ENCODE measurements at places on chromosomes 3 and 15. TPM values are rescaled to one million over a fixed set of nuclear protein-coding genes. Genes with fewer than 3 reads are reported as not detected.
A peak's percentile ranks its signal among the peaks of the same experiment; 100 is the strongest.

The CCR1 gene
- 4.2 TPM for total RNA-seq

DNA sequence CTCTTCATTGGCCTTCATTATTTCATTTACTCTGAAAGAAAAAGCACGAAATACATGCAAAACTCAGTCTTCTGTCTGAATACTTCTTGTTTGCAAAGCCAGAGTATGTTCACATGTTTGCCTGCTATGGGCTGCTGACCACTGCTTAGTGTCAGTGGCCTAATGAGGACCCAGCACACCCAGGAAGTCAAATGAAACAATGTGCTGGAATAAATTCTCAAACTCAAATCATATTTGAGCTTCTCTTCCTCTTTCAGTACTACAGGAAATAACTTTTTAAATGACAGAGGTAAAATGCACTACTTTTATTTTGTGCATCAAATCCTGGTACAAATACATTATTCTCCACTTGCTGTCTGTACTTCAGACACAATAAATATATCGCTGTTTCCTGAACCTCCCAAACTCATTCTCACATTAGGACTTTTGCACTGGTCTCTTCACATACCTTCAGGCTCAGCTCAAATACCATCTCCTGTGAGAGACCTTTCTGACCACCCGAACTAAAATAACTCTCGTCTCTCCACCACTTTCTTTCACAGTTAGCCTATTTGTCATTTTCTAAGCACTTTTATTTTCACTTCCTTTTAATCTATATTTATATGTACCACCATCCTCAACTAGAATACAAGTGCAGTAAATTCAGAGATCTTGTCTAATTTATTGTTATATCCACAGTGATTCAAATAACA is 176.8 kb downstream of the TUSC7 start:
- DNase-seq = no peak

DNA sequence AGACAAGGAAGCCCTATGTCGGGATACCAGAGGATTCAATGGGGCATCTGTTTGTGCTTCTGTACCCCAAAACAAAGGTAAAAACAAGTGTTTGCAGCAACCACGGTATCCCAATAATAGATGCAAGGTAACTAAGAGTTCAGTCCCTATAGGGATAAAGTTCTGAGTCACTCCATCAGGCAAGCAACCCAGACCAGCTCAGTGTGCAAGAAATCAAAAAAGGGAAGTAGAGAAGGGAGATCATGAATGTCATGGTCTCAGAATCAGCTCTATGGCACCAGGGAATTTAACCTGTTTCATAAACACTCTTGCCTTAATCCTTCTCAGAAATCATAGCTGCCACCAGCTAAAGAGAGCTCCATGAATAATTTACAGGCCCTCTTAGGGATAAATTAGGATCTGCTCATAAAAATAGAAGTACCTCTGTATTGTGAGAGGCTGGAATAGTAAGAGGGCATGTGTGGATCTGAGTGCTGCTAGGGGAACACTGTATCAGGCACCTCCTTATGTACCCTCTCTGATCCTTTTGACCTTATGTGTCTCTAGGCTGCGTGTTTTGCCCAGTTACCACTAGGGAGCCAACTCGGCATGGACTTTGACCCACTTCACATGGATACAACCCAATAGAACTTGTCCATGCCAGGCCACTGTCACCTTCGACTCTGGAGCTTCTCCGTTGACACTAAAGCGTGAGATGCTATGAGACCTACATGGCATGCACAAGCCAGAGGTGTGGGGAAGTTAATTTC is 754.6 kb downstream of the AGBL1 start:
- DNase-seq = no peak

DNA sequence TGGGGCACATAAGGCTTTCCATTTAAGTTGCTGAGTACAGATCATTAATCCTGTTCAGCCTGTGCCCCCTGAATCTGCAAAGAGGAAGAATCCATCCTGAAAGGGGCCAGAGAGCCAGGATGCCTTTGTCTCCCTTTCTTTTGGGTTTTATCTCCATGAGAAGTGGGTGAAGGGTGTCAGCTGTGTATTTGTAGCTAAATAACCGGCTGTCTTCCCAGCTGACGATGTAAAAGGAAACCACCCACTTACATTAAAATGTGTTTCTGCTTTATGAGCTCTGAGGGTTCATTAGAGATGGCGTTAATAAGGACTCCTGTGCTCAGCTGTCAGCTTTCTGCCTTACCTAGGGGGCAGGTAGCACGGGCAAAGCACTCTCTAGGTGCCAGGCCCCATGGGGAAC is 83.4 kb downstream of the SLCO3A1 start:
- no peak for DNase-seq

DNA sequence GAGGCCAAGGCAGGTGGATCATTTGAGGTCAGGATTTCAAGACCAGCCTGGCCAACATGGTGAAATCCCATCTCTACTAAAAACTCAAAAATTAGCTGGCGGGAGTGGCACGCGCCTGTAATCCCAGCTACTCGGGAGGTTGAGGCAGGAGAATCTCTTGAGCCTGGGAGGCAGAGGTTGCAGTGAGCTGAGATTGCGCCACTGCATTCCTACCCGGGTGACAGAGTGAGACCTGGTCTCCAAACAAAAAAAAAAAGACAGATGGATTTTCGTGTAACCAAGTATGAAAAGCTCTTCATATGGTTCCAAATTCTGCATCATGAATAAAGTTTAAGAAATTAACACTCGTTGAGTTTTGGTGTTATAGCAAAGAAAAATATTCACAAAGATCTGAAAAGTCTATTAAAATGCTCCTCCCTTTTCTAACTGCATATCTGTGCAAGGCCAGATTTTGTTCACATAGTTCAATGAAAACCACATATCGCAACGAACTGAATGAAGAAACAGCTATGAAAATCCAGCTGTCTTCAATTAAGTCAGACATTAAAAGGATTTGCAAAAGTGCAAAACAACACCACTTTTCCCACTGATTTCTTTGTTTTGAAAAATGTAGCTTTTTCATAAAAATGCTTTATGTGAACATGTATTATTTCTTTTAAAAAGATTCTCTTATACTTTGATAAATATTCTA is 23.8 kb upstream of the FBLN2 start:
- DNase-seq = no peak

DNA sequence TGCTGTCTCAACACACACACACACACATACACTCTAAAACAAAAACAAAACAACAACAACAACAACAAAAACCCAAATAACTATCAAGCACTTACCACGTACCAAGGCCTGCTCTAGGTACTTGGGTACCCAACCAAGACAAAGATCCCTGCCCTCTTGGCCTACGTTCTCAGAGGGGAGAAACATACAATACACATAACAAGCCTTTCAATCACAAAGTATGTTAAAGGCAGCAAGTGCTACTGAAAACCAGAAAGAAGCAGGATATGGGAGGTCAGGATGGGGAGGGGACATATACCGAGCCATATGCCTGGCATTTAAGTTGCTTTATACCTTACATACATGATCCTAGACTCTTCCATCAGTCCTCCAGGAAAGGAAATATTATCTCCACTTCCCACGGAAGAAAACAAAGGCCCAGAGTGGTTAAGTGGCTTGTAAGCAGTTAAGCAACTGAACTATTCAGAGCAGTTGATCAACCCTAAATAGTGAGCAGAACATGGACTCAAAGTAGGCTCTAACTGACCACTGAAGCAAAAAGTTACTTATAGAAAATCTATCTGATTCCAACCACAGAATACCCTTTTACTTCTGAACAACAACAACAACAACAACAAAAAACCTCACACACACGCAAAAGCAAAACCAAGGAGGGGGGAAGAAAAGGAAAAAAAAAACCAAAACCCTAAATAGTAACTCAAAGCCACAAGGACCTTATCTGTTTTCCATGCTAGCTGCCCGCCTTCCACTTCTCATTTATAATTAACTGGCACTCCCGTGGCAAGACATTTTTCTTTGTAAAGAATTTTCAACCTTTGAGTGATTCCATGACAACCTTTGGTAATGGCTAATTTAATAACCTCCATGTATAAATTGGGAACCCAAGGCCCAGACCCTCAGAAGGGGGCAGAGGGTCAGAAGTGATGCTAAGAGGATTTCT is 21.0 kb downstream of the PRICKLE2 start:
- DNase-seq = no peak

DNA sequence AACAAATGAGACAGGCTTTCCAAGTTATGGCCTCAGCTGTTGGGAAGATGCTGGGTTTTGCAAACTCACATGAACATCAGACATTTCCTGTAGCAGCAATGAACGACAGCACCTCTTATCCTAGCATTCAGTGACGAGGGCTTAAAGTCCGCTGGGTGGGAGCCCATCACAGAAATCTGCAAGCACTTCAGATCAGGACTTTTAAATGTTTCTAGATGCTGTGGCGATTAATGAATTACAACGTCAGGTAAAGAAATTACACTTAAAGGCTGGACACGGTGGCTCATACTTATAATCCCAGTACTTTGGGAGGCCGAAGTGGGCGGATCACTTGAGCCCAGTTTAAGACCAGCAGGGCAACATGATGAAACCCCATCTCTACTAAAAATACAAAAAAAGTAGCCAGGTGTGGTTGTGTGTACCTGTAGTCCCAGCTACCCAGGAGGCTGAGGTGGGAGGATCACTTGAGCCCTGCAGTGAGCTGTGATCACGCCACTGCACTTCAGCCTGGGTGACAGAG is 3.9 kb downstream of the AEN start:
- no peak for DNase-seq

DNA sequence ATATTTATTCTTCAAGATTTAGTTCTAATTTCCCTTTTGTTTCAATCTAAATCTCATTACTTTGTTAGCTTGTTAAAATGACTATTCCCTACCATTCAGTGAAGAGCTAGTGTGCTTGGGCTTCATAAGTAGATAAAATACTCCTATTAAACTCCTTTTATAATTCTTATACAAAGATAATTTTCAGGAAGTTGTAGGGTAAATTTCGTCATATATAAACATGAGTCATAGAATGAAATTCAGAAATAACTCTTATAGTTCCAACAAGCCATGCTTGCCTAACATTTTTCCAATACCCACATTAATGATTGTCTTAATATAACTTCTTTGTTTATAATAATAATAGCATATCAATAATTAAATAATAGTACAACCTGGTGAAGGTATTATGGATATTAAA is 407.3 kb downstream of the NAALADL2 start:
- DNase-seq = no peak

The TRIM71 gene
- not detected for total RNA-seq

GRCh38 chr15:66721954-66722353 is 19.9 kb downstream of the SMAD6 start:
- DNase-seq = no peak

DNA sequence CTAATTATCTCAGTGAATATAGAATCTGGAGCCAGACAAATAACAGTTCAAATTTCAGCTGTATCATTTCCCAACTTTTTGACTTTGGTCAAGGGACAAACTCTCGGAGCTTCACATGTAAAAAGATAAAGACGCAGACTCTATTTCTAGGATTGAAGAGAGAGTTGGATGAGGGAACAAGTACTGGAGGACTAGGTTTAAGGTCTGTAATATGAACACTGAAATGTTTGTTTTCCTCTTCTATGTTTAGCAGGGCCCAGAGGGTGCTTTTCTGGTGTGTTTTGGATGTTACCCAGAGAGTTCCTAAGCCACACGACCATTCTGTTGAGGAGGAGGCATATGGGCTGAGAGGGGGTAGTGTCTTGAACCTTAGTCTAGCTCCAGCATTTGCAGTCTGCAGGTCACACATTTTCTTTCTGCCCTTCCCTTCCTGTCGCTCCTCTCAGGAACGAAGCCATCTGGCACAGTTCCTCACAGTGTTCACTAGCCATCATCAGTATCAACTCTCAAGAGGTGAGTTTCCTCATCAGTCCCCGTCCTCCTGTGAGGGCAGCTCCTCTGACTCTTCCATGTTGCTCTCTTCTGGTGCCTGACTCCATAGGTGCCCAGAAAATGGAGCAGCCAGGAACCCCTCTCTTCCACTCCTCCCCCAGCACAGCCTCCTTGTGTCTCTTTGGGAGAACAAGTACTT is 250.1 kb downstream of the SQOR start:
- DNase-seq = peak; percentile 41

The PXYLP1 gene
- total RNA-seq = 7.3 TPM

GRCh38 chr3:177725165-177725564 is 527.9 kb upstream of the TBL1XR1 start:
- DNase-seq = no peak

- no peak for DNase-seq
Observed at GRCh38 chr3:57822686-57823085, 66.6 kb downstream of the SLMAP start.

GRCh38 chr3:73351423-73352071 is 273.2 kb downstream of the PDZRN3 start:
- DNase-seq = no peak

The ZNF770 gene
- total RNA-seq = 8.4 TPM

The STXBP5L gene
- total RNA-seq = 0.62 TPM

Measured in pancreas (tissue), 10 donors.